ENCODE measurements at places on chromosomes 2 and 18. TPM values are rescaled to one million over a fixed set of nuclear protein-coding genes. Genes with fewer than 3 reads are reported as not detected.

Gene KLHL30
- total RNA-seq: not detected

Gene NDUFAF7
- total RNA-seq: 16.5 TPM

Gene MC2R
- total RNA-seq: not detected

DNA sequence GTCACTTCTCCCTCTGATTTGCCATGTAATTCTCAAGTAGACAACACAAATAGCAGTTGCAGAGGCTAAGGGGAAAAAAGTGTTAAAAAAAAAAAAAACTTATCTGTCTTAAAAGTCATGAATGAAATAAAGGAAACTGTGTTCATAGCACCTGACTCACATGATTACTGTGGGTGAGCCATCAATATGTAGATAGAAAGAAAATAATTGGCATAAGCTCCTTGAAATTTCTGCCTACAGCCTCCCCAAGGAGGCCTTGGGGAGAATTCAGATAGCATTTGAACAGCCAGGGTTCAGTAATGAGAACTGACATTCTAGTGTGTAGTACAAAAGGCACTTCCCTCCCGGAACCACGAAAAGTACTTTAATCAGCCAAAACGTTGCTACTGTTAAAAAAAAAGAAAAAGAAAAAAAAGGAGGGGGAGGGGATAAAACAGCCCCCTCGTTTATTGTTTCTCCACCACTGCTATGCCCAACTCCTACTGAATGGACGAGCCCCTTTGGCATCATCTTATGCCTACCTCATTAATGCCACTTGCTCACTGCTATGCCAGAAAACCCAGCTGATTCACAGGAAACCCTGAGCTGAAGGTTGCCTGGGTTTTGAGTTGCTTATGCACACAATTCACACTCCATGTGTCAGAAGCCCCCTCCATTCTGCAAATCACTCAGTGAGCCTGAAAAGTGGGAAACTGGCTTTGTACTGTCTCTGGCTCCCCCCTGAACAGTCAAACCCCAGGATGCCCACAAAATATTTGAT is 65.5 kb upstream of the KLF7 start:
- DNase-seq: no peak

DNA sequence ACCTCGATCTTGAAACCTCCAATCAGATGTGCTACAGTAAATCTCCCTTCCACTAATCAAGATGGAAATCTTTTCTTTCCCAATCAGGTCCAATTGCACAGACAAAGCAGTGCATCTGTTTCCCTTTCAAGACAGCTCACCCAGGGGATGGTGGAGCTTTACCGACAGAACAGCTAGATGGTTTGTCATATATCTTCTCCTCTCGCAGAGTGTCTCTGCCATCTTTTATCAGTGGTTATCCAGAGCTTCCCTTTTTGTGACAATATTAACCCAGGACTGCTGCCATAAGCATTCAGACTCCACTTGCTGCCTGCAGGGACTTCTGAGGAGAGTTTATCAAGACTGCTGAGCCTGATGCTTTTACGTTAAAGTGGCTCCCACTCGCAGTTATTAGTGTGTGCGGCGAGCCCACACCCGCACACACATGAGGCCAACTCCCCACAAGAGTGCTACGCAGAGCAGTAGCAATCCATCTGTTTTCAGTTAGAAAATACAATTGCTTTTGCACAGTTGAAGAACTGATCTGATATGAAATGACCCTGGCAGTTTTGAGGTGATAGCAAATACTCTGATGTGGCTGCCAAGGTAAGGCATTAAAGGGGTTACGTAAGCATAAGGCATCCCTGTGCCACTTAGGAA is 398.9 kb downstream of the NCKAP5 start:
- no peak for DNase-seq

GRCh38 chr2:98807221-98807620 is 76.3 kb upstream of the MGAT4A start:
- DNase-seq: no peak
